Activated naive CD8-positive, alpha-beta T cell treated with anti-CD3 and anti-CD28 coated beads, Interleukin-2, amount 50 U/mL, for 16 hours (primary cell): ENCODE measurements at places on chromosomes 7 and 10.

DNA sequence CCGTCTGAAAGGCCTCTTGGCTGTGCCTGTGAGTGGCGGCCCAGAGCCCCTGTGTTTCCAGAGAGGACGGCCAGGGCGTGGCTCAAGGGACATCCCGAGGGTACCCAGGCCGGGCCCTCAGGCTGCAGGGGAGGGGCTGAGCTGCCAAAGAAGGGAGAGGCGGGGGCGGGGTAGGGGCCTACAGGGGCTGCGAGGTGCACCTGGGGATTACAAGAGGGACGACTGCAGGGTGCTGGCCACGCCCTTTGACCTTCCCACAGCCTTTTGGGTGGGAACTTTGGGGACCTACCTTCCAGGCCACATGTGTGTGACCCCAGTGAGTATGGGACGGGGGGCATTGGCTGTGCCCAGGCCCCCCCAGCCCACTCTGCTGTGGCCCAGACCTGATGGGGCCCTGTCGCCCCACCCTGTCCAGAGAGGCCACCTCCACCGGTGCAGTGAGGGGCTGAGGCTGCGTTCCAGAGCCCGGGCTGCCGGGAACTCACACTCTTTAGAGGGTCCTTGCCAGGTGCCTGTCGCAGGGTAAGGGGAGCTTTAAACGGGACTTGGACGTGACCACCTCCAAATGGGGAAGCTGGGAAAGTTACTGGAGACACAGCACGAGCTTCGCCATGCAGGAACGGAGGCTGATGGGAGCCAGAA is 19.0 kb upstream of the NKX6-2 start:
- no peak for DNase-seq

GRCh38 chr7:46681865-46682503 is 760.9 kb upstream of the IGFBP3 start:
- DNase-seq = no peak

DNA sequence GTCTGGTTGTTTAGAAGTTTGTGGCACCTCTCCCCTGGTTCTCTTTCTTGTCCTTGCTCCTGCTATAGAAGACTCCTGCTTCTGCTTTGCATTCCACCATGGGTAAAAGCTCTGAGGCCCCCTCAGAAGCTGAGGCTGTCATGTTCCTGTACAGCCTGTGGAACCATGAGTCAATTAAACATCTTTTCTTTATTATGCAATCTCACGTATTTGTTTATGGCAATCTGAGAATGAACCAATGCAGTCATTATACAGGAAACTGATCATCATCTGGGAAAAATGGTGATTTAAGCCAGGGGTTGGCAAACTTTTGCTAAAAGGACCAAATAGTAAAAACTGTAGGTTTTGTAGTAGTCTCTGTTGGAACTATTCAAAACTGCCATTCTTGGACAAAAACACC is 175.4 kb downstream of the CSTF2T start:
- no peak for DNase-seq

- DNase-seq = no peak
These were observed 1.2 kb upstream of the SLC18A3 start for GRCh38 chr10:49609006-49609282.

DNA sequence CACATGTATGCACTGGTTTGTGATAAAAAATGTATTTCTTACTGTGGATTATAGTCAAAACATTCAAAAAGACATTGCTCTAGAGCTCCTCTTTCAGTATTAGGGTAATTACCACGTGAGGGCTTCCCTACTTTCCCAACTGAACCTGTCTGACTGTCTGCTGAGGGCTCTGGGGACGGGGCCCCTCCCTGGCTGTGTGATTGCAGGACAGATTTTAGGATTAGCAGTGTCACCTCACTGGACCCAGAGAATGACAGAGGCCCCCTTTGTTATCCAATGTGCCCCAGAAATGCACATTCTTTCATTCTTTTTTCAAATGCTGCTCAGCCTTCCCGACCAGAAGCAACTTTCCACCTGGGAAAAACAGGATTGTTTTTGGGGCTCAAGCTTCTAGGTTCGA is 43.6 kb upstream of the MXI1 start:
- no peak for DNase-seq

- no peak for DNase-seq
These were observed 73.8 kb downstream of the RBM20 start for GRCh38 chr10:110717781-110718589.

DNA sequence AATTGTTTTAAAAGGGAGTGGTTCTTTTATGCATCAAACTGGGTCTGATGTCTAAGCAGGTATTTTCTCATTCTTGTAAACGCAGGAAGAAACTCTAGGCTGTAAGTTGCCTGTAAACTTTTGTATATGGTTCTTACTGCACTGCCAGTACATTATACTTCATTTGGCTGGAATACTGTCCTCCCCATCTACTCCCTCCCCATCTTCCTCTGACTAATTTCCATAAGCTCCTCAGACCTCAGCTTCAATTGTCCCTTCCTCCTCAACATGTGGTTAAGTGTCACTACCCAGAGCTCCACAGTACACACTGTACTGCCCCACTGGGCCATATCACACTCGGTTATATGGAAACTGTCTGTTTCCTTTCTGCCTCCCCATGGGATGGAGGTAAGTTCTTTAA is 161.4 kb upstream of the MDFIC start:
- DNase-seq = no peak

- no peak for DNase-seq
These were observed 83.7 kb upstream of the KDM7A start for GRCh38 chr7:140260352-140261104.

GRCh38 chr7:81014266-81014665 is 95.4 kb upstream of the SEMA3C start:
- DNase-seq = no peak

- DNase-seq = no peak
These were observed 651 bp downstream of the MYO3A start for GRCh38 chr10:25934621-25935139.

GRCh38 chr7:26307791-26308190 is 16.1 kb downstream of the SNX10 start:
- DNase-seq = no peak

- no peak for DNase-seq
These were observed 6.9 kb upstream of the AKR1E2 start for GRCh38 chr10:4819067-4819466.

- DNase-seq = no peak
These were observed 11.8 kb upstream of the INSIG1 start for GRCh38 chr7:155285833-155286232.

GRCh38 chr10:2913474-2913873 is 153.9 kb upstream of the PFKP start:
- DNase-seq = no peak

DNA sequence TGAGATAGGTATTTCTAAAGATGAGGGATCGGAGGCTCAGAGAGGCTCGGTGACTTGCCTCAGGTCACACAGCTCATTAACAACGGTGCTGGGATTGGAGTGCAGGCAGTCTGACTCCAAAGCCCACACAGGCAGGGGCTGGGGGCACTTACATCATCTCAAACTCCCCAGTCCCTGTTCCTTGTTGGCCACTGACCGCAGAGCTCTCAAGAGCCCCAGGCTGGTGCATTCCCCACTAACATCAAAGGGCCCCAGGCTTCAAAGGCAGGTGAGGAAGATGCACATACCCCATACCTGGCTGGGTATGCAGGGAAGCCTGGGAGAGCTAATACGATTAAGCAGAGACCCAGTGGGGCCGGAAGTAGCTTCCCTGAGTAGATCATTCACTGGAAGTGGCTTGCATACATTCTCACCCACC is 13.7 kb upstream of the NODAL start:
- no peak for DNase-seq

DNA sequence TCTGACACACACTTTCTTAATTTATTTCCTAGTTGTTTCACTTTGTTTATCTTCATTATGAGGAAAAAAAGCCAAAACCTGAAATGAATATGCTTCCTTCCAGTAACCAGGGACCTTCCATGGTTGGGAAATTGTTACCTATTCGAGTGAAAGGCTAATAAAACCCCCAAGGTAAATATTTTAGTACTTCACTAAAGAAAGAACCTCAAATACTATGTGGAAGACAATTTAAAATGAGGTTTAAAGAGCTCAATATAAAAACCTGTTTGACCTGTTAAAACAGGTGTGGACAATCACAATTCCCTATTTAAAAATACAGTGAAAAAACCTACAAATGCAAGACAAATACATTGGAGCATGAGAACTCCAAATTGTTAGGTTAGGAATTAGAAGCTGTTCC is 192.6 kb downstream of the CFTR start:
- DNase-seq = no peak

- no peak for DNase-seq
These were observed 21.7 kb upstream of the NCAPG2 start for GRCh38 chr7:158726277-158726807.

DNA sequence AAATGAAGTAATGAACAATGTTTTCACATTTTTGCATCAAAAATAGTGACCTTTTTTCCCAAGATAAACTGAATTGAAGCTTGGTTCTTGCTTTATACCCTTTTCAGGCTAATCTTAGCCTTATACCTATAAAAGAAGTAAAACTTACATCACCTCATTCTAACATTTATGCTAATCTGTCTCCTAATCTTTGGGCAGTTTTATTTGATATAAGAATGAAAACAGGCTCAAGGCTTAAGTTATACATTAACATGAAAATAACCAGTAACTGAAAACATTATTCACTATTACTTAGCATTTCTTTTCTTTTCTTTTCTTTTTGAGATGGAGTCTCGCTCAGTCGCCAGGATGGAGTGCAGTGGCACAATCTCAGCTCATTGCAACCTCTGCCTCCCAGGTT is 113.1 kb downstream of the HIBADH start:
- DNase-seq = no peak

DNA sequence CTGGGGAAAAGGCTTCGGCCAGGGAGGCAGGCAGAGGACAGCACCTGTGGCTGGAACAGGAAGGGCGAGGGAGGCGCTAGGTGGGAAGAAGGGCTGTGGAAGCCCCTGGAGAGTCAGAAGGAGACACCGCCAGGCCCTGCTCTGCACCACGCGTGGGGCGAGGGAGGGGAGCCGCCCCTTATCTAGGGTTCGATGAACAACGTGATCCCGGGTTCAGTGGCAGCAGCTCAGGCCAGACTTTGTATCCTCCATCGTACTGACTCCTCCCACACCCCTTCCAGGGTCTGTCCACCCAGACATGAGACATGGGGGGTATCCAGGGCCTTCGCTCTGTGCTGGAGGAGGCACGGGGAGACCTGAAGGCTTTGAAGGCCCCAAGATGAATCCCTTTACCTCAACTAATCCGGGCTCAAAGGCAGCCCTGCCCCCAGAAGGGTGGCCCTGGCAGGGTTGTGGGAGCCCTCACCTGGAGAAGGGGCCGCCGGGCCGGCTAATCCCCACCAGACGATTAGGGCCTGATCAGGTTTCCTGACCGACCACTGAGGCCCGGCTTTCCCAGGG is 110.8 kb downstream of the PDGFA start:
- no peak for DNase-seq

DNA sequence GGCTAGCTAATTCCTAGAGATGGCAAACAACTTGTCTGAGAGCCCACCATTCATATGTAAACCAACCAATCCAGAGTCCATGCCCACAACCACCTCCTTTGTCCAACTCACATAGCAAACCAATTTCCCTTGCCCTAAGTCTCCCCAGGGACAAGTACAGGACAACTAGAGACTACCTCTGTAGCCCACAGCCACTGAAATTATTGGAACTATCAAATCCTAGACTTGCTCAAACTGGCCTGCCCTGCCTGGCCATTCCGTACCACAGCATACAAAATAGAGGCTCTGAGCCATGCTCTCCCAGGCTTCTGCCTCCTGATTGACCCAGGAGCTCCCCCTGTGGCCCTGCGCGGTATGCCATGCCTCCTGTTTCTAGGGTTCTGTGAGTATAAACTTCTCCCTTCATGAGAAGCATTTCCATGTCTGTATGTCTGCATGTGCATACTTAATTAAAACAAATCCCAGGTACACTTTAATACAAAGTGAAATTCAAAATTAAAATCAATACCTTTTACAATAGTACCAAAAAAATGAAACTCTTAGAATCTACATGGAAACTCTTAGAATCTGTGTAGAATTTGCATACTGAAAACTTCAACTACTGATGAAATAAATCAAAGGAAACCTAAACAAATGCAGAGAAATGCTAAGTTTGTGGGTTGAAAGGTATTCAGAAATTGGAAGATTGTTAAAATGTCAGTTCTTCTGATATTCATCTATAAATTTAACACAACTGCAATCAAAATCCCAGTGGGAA is 4.0 kb upstream of the HECW1 start:
- peak; percentile 14 for DNase-seq

GRCh38 chr7:11332186-11332864 is 358.7 kb downstream of the PHF14 start:
- DNase-seq = no peak

GRCh38 chr7:20280475-20281351 is 50.0 kb upstream of the ITGB8 start:
- DNase-seq = no peak

GRCh38 chr7:143408686-143409561 is at the start of gene EPHA1:
Gene EPHA1 (minus strand): TSS chr7:143408856. CDS start chr7:143408805, 51 bp downstream.
- DNase-seq = no peak

- no peak for DNase-seq
These were observed 23.5 kb downstream of the ASB4 start for GRCh38 chr7:95509199-95509598.

DNA sequence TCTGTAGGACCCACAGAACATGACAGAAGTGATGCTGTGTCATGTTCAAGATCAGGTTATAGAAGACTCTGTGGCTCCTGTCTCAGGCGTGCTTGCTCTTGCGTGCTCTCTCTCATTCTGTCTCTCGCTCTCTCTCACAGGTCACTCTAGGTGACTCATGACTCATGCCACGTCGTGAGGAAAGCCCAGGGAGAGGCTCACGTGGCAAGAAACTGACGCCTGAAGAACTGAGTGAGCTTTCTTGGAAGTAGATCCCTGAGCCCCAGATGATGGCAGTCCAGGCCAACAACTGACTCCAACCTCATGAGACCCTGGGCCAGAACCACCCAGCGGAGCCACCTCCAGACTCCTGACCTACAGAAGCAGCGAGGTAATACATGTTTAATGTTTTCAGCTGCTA is 103.3 kb downstream of the DNMBP start:
- no peak for DNase-seq

GRCh38 chr10:5891009-5891408 is 966 bp downstream of the FBH1 start:
- no peak for DNase-seq

DNA sequence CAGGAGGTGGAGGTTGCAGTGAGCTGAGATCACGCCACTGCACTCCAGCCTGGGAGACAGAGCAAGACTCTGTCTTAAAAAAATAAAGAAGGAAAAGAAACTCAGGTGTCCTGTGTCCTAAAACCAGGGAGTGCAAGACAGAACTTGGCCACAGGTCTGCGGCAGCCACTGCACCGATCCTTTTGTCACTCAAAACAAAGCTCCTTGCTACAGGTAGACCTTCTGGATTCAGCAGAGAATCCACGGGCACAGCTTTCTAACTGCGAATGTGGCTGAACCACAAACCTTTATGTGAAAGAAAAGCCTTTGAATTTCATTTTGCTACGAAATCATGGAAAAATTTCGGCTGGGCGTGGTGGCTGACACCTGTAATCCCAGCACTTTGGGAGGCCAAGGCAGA is 634.9 kb downstream of the CALN1 start:
- DNase-seq = no peak
